ENCODE measurements at places on chromosomes 11 and 22.

DNA sequence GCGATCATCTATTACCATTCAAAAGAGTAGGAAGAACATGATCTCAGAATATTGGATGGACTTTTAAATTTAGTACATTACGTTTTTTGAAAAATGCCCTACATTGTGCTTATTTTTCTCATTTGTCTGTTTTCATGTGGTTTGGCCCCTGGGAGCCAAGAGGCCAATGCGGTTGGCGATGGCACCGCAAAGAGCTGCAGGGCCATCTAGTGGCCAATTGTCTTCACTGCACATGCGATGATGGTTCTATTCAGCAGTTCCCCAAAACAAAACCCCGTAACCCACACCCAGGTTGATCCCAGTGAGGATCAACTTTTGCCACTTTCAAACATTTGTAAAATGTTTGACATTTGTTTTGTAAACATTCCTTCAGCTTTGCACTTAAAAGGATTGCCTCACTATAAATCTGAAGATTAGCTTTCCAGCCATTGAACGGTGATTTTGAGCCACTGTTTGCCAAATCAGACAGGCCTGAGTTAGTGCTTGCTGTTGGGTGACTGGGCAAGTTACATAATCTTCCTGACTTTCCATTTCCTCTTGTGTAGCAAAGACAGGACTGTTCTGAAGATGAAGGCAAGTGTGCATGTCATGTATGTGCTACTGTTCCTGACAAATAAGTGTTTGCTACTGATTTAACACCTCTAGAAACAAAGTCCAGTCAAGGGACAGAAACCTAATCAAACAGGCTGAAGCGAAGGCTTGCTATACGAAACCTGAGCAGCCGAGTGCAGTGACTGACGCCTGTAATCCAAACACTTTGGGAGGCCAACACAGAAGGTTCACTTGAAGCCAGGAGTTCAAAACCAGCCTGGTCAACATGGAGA, 29.2 kb upstream of the XBP1 start:
- DNase-seq = peak; percentile 66

- DNase-seq = peak; percentile 30
Measured at GRCh38 chr11:57763568-57763967, 2.0 kb downstream of the CTNND1 start.

DNA sequence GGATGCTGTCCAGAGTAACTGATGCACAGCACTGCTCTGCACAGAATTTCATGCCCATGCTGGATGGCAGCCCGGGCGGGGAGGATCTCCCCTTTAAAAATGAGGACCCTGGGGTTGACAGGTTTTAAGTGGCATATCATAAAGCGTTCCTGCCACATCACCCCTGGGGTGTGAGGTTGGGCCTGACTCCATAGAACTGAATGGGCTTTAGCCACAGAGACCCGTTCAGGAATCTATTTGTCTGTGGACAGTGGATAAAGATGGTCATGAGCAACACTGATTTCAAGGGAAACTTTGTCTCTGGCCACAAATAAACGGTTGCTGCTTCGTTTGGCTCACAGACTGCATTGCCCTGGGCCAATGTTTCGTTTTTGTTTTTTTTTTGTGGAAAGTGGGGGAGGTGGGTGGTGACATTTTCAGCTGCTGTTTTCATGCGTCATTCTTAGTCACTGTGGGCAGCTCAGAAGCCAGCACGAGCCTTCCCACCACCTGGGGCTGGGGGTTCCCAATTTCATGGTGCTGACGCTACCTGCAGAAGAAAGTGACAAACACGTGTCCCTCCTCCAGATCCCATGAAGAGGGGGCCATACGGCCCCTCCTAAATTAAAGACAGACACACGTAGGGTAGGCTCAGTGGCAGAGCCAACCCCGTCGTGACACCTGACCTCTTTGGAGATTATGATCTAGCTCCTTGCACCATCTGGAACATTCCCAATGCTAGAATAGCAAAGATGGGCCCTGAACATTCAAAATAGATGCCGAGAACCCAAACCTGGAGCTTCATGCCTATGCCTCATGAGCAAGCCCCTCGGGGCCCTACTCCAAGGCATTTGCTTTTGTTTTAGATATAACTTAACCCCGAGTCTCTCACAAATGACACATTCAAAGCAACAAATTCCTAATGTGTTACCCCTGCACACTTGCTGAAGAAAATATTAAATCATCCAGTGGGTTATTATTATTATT, 54.8 kb upstream of the PHF21B start:
- DNase-seq = no peak

DNA sequence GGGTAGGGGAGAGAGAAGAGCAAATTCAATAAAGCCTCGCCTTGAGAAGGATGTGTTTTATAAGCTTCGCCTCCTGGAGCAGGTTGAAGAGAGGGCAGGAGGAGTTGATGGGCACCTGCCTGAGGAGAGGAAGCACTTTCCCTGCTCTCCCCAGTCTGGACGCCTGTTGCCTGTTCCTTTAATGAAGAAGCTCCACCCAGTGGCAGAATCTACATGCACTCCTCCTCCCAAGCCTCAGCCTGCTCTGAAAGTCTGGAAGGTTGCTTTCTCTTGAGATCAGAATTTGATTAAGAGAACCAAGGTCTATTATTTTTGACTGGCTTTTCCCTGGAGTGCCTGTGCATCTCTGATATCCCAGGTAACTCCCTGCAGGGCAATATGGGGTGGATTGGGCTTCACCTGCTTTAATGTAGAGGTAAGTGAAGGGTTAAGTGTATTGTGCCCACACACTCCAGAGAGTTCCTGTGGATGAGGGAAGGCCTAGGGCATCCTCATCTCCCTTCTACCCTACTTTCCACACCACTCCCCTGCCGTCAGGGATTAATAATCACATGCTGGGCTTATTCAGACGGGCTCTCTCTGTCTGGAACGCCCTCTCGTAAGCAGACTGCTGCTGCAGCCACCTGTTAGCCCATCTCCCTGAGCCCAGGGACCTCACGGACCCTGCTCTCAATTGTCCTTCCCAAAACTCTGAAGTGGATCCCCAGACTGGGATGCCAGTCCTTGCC, 22.3 kb downstream of the NTM start:
- DNase-seq = peak; percentile 62

DNA sequence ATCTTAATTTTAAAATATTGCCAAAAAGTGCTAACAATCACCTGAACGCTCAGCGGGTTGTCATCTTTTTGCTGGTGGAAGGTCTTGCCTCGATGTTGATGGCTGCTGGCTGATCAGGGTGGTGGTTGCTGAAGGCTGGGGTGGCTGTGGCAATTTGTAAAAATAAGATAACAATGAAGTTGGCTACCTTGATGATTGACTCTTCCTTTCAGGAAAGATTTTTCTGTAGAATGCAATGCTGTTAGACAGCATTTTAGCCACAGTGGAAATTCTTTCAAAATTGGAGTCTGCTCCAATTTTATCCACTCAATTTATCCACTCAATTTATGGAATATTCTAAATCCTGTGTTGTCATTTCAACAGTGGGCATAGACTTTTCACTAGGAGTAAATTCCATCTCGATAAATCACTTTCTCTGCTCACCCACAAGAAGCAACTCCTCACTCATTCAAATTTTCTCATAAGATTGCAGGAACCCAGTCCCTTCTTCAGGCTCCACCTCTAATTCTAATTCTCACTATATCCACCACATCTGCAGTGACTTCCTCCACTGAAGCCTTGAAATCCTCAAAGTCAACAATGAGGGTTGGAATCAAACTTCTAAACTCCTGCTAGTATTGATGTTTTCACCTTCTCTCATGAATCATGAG, 78.8 kb downstream of the LINC01488 start:
- DNase-seq = no peak

DNA sequence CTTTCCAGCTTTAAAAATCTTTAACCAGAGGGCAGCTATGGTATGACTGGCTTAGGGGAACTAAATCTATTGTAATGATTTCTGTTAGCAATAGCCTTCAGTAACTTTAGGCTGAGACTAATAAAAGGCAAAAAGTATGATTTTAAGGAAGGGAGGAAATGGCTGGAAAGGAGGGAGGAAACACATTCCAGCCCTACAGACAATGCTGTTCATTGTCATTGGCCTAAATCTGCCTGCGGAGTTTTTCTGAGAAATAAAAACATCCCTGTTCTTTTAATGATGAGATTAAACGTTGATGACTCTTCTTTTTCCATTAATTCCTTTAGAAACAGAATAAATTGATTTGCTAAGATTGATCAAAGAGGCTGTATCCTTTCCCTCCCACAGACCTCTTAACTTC, 99.6 kb upstream of the GRAMD1B start:
- DNase-seq = no peak

GRCh38 chr22:38203855-38204514, 2.2 kb downstream of the MAFF start:
- no peak for DNase-seq

DNA sequence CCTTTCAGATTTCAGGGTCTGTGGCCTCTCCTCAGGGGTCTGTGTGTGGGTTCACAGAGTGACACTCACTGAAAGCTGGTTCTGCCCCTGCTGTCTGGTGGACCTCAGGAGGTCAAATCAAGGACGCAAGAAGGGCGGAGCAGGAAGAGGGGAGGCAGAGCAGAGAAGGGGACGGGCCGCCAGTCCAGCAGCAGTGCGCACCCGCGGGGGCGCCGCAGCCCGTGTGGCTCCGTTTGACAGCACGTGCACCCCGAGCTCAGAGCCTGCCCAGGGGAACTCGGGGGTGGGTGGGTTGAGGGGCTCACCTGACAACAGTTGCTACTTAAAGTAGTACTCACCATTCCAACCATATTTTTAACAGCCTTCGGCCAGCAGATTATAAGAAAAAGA, 71.4 kb upstream of the PITPNB start:
- DNase-seq = no peak

DNA sequence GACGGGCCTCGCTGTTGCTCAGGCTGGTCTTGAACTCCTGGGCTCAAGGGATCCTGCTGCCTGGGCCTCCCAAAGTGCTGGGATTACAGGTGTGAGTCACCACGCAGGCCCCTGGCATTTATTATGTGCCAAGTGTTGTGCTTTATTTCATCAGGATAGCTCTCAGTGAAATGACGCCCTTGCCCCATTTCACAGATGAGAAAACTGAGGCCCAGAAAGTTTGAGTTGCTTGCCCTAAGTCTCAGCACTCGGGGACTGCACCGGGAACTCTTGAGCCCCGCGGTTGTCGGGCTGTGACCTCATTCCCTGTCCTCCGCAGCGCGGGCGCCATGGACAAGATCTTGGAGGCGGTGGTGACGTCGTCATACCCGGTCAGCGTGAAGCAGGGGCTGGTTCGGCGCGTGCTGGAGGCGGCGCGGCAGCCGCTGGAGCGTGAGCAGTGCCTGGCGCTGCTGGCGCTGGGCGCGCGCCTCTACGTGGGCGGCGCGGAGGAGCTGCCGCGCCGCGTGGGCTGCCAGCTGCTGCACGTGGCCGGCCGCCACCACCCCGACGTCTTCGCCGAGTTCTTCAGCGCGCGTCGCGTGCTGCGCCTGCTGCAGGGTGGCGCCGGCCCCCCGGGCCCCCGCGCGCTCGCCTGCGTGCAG, 7.3 kb downstream of the USP35 start:
- no peak for DNase-seq

GRCh38 chr11:833114-833791, 501 bp downstream of the CD151 start:
- no peak for DNase-seq

GRCh38 chr11:60957188-60957587, 5.2 kb upstream of the SLC15A3 start:
- no peak for DNase-seq

GRCh38 chr11:100686476-100687053, 523 bp upstream of the ARHGAP42 start:
- DNase-seq = no peak

GRCh38 chr11:19368726-19369375, 128.1 kb upstream of the E2F8 start:
- no peak for DNase-seq

- DNase-seq = no peak
Measured at GRCh38 chr11:116962108-116962507, 124.7 kb upstream of the APOA1 start.

- no peak for DNase-seq
Measured at GRCh38 chr11:2779981-2780849, 80.4 kb upstream of the KCNQ1OT1 start.

DNA sequence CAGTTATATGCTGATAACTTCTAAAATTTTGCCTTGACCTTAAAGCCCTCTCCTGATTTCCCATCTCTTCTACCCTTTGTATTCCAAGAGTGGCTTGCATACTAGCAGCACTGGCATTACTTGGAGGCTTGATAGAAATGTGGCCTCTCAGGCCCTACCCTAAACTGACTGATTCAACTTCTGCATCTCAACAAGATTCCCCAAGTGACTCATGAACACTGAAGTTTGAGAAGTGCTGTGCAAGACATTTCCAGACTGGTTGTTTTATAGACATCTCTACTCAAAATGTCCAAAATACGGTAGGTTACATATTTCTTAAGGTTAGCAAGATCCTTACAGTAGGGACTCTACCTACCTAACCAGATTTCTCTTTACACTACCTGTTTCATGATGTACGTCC, 48.6 kb downstream of the SESN3 start:
- DNase-seq = no peak

All from putamen (tissue), 1 donor.